ENCODE measurements at places on chromosomes 16 and 17.

GRCh38 chr16:82059161-82059982 is 24.3 kb downstream of the HSD17B2 start:
- DNase-seq = no peak

DNA sequence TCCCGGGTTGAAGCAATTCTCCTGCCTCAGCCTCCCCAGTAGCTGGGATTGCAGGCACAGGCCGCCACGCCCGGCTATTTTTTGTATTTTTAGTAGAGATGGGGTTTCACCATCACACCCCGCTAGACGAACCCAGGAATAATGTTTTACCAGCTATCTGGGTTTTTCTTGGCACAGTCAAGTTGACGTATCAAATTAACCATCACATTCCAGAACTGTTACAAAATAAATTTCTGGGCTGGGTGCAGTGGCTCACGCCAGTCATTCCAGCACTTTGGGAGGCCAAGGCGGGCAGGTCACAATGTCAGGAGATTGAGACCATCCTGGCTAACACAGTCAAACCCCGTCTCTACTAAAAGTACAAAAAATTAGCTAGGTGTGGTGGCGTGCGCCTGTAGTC is 501.2 kb downstream of the SHISA9 start:
- DNase-seq = no peak

DNA sequence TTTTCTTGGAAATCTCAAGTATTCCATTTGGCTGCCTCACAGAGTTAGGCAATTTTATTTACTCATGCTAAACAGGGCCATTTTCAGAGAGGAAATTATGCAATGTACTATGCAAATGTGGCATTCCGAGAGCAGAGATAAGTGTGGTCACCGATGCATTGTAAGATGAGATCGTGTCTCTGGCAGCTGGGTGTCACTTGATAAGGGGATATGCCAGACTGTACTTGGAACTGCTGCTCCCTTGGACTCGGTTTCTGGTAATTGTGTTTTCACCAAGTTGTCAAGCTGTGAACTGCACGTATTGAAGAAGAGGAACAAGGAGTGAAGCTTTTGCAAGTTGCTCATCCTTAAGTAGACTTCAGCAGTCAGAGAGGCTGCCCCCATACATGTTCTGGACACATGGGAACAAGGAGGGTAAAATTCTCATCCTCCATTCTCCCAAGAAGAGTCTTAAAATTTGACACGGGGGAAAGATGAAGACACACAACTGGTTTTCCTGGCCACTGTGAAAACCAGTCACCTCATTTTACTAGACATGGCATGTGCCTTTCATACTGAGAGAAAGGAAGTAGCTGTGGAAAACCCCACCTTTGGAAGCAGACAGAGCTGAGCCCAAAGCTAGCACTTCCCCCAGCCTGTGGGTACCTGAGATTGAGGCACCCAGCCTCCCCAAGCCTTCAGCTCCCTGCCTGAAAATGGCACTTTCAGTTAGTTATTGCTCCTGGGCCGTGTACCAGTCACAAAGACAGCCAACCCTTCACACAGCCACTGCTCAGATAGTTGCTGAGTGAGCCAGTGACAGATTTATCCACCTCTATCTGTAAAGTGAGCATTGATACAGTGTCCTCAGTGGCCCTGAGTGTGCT is 150.7 kb downstream of the SOCS1 start:
- DNase-seq = no peak

- no peak for DNase-seq
Observed at GRCh38 chr17:74123350-74123749, 80.1 kb upstream of the RPL38 start.

DNA sequence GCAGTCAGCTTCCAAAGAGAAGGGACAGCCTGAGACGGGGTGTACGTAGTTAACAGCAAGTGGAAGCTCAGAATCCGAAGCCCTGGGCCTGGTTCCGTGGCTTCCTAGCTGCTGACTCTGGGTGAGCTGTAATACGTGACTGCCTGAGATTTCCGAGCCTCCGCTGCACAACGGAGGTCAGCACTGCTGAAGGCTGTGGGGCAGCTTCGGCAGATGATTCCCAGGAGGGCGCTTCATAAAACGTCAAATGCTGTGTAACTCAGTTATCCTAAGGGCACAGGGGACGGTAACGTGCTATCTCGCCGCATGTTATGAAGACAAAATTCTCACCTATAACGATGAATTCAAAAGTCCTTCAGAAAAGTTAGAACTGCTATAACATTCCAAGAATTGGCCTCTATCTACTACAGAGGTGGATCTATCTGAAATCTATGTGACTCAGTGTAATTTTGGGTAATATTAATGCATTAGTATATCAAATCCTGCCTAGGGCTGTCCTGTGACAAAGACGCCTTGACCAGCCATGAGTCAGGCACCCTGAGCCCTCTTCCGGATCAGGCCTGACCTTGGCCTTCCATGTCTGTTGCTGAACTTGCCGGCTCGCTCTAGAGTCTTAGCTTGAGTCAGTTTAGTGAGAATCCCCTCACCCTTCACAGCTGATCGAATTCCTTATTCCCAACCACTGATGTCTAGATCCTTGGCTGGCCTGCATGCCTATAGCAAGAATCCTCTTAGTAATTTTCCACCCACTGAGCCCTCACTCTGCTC is 43.5 kb downstream of the MARF1 start:
- no peak for DNase-seq

DNA sequence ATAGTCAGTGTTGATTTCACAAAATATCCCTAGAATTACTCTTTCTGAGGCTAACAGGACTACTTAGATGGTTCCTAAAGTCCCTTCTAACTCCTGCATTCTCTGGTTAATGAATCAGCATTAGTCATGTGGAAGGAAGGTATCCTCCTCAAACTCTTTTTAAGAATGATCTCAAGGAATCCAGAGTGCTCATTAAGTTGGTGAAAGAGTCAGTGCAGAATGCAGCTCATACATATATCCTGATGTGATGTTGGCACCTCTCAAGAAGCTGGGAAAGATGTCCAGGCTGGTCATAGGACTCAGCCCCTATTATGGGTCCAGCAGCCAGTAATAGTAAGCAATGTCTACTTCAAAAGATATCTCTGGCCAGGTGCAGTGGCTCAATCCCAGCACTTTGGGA is 65.5 kb downstream of the PIGL start:
- DNase-seq = no peak

DNA sequence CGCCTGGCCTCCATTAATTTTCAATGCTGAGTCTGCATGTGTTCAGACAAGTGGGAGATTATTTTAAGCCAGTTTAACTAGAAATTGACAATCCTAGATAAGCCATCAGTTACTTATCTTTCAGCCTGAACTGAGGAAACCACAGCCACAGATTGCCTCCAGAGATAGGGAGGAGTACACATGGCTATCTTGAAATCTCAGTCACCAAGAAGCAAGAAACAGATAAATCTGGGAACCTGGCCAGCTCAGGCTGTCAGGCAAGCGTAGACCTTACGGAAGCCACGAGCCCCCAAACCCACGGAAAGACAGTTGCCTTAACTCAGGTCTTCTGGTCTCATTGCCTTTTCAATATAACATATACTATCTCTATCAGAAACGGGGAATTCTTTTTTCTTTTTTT is 2.0 kb upstream of the GLG1 start:
- no peak for DNase-seq

DNA sequence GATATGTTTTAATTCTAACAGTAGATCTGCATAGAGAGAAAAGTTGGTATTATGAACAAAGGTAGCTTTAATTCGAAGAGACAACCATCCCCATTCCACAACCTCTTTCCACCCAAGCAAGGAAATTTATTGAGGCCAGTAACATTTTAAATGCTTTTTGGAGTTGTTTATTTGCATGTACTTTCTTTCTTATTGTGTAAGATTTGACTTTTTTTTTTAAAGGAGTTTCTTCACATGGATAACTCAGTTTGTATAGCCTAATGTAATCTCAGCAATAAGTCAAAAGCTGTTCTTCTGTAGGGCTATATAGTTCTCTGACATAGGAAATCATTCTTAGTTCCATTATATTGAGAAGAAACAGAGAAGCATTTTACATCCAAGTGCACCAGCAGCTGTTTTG is 163.3 kb downstream of the PRKCA start:
- no peak for DNase-seq

DNA sequence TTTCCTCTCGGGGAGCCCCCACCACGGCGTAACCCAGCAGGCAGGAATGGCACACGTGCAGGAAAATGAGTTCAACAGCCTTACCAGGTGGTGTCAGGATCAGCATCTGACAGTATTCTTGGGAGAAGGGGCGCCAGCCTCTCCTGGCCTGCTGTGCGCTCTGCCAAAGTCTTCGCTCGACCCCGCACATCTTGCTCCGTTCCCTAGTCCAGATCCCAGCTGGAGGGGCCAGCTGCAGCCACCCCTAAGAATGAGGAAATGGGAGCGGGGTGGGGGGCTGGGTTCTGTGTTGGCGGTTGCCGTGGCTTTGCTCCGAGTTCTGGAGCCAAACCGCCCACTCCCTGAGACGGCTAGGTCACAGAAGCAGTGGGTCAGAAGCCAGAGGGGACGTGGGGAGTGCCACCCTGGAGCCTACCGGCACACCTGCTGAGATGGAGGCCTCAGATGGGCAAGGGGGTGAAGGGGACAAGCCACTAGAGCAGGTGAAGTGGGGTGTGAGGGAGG is at the start of gene CHCT1:
Gene CHCT1 (plus strand): TSS at position 328 of the 504 bp plus-strand sequence. CDS start 104 bp downstream, at position 432.
- DNase-seq = no peak

DNA sequence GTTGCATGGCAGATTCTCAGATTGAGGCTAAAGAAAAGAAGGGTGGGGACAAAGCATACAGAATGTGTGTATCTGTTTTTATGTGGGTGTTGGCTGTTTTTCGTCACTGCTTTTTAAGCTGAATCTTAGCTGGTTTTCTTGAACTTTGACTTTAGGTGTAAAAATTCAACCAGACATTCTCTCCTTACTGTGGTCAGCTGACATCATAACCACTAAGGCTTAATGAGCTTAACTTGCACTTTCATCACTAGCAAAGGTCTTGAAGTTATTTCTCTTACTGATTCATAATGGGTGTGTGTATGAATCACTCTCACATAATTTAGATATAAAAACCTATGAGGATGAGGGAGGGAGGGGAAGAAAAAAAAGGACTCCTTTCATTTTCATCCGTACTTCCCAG is 4.0 kb upstream of the CDC6 start:
- DNase-seq = no peak

DNA sequence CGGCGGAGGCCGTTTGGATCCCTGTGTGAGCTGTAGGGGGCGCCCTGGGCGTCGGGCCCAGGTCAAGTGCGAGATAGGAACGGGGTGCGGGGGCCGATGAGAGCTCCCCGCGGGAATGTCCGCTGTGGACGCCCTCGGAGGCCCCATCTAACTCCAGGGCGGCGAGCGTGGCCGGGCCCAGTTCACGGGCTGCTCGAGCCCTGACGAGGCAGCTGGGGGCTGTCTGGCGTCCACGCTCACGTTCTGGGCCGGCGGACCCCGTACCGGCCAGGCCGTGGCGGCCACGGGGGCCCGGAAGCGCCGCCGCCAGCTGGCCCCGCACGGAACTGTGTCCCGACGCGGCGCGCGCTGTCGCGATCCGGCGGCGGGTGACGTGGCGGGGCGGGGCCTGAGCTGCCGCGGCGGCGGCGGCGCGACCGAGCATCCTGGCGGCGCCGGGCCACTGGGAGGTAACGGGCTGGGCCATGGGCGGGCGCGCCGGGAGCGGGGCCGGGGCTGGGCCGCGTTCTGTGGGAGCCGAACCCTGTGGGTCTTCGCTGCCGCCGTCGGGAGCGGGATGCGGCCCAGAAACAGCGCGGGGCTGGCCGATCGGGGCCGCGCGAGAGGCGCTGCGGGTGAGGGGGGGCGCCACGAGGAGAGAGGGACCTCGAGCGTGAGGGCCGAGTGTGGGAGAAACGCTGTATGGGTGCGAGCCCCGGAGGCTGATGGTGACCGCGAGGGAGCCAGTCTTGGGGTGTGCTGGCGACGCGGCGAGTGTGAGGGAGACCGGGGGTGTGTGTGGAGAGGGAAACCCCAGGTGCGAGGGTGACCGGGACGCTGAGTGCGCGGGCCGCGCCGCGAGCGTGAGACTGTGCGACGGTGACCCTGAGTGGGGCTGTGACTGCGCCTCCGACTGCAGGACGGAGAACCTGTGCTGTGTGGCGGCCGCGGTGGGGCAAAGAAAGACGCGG is at the start of gene SLC7A6:
Gene SLC7A6 (plus strand): TSS at position 399 of the 950 bp plus-strand sequence. CDS start 10,201 bp downstream, outside the sequence.
- DNase-seq = peak; percentile 40

DNA sequence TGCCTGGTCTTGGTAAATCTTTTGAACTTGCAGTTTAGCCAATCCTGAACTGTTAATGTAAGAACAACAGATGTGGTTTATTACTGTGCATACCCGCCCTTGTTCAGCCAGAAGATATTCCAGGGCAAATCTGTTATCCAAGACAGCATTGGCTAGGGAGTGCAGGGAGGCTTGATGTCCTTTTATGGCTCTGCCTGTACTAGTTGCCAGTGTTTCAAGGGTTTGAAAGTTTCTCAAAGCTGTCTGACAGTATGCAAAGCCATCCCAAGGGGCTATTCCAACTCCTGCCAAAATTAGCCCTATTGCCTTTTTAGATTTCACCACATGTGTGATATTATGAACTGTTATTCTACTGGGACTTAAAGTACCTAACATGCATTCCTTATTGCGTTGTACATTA is 30.1 kb downstream of the LCMT1 start:
- no peak for DNase-seq

DNA sequence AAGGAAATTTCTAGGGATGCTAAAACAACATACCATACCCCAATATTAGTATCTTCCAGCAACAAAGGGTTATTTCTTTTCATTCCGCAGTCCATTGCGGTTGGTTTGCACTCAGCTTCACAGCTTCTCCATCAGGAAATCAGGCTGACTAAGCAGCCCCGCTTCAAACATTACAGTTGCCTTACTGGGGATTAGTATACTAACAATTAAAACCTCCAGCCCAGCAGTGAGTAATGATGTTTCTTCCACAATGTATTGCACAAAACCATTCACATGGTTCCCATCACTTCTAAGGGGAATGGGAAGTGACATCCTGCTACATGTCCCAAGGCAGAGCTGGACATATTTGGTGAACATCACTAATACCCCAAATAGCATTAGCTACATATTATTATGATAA is 1384.9 kb downstream of the CDH8 start:
- no peak for DNase-seq

DNA sequence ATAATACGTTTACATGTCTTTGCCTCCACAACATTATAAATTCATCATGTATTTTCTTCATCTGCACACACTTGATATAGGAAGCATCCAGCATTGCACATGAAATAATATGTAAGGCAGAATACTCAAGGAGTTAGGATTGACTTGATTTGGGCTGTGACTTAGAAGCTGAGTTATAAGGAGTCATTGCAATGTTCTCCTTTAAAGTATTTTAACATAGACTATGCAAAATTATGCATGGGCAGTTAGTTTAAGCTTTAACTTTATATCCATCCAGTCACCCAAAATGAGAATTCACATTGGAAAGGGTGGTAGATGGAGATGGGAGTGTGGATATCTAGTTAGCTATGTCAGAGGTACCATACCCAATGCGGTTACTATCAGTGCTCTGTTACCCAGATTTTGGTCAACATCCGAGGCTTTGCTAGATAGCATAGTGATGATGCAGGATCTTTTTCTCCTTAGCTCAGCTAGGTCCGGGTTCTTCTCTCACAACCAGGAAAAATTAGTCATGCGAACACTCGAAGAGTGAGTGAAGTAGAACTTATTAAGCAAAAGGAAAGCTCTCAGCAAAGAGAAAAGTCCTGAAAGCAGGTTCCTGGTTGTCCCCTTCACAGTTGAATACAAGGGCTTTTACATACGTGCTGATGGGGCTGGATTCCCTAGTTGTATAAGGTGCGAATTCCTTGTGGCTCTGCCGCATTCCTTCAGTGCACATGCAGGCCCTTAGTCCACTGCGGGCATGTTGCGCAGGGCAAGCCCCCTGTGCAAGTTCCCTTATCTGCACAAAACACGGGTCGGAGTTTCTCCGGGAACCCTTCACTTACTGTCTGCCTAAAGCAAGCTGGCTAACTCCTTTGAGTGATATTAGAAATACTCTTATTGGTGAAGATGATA is 73.1 kb upstream of the FAM20A start:
- no peak for DNase-seq

GRCh38 chr16:17335826-17336529 is 134.8 kb downstream of the XYLT1 start:
- no peak for DNase-seq

All from NCI-H345 (cell line).